ENCODE measurements at places on chromosomes 7 and 10. TPM values are rescaled to one million over a fixed set of nuclear protein-coding genes. Genes with fewer than 3 reads are reported as not detected.

DNA sequence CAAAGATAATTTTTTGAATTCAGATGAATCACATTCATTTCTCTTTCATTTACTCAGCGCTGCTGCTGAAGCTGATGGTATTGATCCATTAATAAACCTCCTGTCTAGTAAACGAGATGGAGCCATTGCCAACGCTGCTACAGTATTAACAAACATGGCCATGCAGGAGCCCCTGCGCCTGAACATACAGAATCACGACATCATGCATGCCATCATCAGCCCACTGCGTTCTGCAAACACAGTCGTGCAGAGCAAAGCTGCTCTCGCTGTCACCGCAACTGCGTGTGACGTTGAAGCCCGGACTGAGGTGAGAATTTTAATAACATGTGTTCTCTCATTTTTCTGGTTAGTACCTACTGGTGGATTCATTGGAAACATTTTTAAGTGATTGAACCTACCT lies 70.2 kb downstream of the ARMC3 start:
- H3K4me3 ChIP-seq, result no peak overlapping the region
- DNase-seq, result no peak
- peaks cover 43% of the 10 kb centered on the region for H3K27me3 ChIP-seq
- H3K4me1 ChIP-seq, result no peaks in the 10 kb centered on the region

GRCh38 chr7:22230238-22230637 lies 126.7 kb downstream of the RAPGEF5 start:
- H3K27me3 ChIP-seq, result no peaks in the 10 kb centered on the region
- no peaks in the 10 kb centered on the region for H3K4me1 ChIP-seq
- H3K36me3 ChIP-seq, result no peaks in the 10 kb centered on the region
- no peak overlapping the region for H3K4me3 ChIP-seq

DNA sequence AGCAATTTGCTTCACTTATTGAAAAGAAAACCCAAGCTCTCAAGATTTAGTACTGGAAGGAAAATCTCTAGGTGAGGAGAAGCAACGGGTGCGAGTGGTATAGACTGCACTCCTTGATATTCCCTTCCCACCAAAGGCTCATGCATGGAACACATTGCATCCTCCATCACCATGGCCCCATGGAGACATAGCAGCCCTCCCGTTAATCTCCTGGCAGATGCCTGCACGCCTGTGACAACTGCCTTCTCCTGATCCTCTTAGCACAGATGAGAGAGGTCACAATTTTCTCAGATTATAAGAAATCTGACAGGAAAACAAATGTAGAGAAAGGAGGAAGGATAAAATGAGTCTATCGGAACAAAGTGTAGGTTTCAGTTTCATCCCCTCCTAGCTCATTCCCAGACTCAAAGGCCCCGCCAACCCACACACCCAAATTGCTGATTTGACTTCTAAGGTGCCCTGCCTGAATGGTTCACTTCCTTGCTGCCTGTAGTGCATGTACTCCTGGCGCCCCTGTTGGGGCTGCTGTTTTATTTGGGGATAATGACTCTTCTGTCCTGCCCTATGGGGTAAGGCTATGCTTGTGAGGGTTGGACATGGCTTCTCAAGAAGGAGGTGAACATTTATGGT lies 50.0 kb downstream of the PLXNA4 start:
- no peaks in the 10 kb centered on the region for H3K36me3 ChIP-seq
- no peak overlapping the region for H3K27ac ChIP-seq
- H3K4me1 ChIP-seq, result no peaks in the 10 kb centered on the region
- peaks cover 12% of the 10 kb centered on the region for H3K27me3 ChIP-seq
- no peak overlapping the region for H3K4me3 ChIP-seq

Gene SLC16A9
- not detected for polyA plus RNA-seq

- no peak overlapping the region for H3K4me3 ChIP-seq
- no peaks in the 10 kb centered on the region for H3K27me3 ChIP-seq
- no peaks in the 10 kb centered on the region for H3K4me1 ChIP-seq
- peak; percentile 42 for DNase-seq
Observed at GRCh38 chr10:88395677-88396076, 187.4 kb downstream of the RNLS start.

DNA sequence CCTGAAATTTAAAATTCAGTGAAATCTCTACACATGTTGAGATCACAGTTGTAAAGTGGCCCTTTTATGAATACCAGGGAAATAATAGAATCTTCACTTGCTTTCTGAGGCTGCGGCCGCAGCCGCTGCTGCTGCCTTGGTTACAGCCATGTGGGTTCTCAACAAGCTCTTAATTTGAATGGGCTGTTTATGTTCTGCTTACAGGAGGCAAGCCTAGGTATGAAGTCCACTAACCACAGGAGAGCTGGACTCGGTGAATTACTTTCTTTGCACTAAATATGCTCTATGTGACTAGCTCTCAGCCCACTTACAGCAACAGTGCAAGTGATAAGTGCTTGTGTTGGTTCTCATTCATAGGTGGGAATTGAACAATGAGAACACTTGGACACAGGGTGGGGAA lies 410.8 kb downstream of the SFMBT2 start:
- no peaks in the 10 kb centered on the region for H3K27me3 ChIP-seq
- no peaks in the 10 kb centered on the region for H3K4me1 ChIP-seq
- DNase-seq, result no peak
- H3K27ac ChIP-seq, result no peak overlapping the region

- H3K27ac ChIP-seq, result no peak overlapping the region
- H3K4me3 ChIP-seq, result no peak overlapping the region
- no peaks in the 10 kb centered on the region for H3K27me3 ChIP-seq
- DNase-seq, result no peak
- H3K4me1 ChIP-seq, result no peaks in the 10 kb centered on the region
Observed at GRCh38 chr7:88522771-88523293, 216.1 kb upstream of the STEAP4 start.

Data from GM23248 (cell line).